ENCODE measurements at places on chromosomes 12 and 14.
A peak's percentile ranks its signal among the peaks of the same experiment; 100 is the strongest.

- no peak for DNase-seq
These were observed 1.3 kb upstream of the ST8SIA1 start for GRCh38 chr12:22335794-22336166.

DNA sequence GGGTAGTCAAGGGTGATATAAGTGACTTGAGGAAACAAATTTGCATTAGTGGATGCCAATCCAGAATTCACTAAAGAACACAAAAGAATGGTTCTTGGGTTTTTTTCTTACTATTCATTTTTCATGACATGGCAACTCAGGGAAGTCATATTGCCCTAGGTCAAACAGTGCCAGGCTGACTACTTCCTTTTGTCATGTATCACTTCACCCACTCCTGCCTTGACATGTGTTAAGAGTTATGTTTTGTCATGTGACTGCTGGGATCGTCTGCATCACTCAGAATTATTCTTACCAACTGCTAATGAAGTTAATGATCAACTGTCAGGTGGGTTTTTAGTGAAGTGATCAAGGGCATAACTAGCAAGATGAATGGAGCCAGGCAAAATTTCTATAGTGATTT is 74.2 kb downstream of the PRORP start:
- no peak for DNase-seq

DNA sequence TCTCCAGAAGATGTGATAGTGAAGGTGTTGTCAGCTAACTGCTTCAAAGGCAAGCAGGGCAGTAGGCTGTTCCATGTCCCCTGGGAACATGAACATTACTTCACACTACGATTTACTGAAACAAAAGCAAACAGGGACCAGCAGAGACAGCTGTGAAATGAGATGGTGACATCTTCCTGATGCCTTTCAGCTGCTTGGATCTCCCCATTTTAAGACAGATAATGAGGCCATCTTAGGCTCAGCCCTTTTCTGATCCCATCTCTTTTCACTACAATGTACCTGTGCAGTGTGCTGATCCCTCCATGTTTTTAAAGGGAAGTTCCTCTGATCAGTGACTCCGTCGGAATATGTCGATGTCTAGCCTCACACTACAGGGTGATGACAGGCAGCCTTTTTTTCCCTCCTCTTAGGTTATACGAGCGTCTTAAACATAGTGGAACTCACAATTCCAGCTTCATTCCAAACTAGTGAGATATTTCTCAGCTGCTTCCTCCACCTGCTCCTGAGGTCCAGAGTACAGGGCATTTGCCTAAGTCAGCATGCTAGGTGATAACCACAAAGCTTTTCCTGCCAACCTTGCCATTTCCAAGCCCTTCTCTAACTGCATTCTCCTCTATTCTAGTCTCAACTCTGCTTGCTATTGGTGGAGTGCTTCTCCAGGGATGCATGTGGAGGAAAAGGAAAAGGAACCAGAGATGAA is 87.6 kb upstream of the EGLN3 start:
- no peak for DNase-seq

GRCh38 chr12:124764451-124764850 is 99.2 kb downstream of the SCARB1 start:
- peak; percentile 49 for DNase-seq

Data from AG20443 (cell line).